Neural progenitor cell (in vitro differentiated cells): ENCODE measurements at places on chromosomes 2 and 18.

GRCh38 chr2:85675427-85675826 is 7.4 kb upstream of the SFTPB start:
- DNase-seq = no peak

GRCh38 chr2:52416340-52416739 is 1351.3 kb upstream of the CHAC2 start:
- DNase-seq = peak; percentile 45

GRCh38 chr2:219836647-219837177 is 209.3 kb downstream of the SLC4A3 start:
- DNase-seq = no peak

DNA sequence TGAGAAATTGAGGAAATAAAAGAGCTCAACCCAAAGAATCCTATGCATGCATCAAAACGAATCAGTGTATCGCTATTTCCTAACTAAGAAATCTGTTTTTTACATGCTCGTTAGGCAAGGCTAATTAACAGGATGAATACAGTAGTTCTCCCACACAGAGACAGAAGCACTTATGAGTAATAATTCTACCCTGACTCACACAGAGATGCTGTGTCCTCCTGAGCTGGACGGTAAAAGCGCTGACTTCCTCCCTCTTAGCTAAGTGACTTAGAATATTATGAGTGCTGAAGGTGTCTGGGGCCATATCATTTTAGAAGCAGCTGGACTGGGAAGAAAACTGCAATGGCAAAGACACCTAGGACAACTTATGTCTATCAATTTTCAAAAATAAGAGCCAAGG is 18.5 kb downstream of the PLEKHM3 start:
- no peak for DNase-seq

GRCh38 chr2:14565666-14566065 is 66.9 kb upstream of the LRATD1 start:
- DNase-seq = no peak

DNA sequence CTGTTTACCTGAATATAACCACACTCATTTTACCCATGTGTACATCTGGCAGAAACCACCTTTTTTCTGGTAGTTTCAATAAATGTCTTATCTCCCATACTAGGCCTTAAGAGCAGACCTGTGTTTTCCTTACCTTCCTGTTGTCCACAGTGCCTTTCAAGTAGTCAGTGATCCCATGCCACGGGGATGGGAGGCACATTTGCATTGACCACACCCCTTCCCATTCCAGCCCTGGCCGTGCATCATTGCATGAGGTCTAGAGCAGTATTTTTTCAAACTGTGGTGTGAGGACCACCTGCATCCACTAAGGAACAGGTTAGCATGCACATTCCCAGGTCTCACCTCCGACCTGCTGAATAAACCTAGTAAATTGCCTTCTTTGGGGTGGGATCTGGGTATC is 165.2 kb upstream of the FOSL2 start:
- no peak for DNase-seq

- peak; percentile 65 for DNase-seq
These were observed 463.7 kb downstream of the CDH2 start for GRCh38 chr18:27713037-27713737.

- no peak for DNase-seq
These were observed 193.6 kb upstream of the SPRED2 start for GRCh38 chr2:65625982-65626381.

GRCh38 chr2:232073699-232074098 is 112.2 kb downstream of the DIS3L2 start:
- no peak for DNase-seq

- peak; percentile 61 for DNase-seq
These were observed 21.8 kb downstream of the ATG4B start for GRCh38 chr2:241659150-241659739.
